ENCODE measurements at places on chromosomes 12 and 14.
A peak's percentile ranks its signal among the peaks of the same experiment; 100 is the strongest.

DNA sequence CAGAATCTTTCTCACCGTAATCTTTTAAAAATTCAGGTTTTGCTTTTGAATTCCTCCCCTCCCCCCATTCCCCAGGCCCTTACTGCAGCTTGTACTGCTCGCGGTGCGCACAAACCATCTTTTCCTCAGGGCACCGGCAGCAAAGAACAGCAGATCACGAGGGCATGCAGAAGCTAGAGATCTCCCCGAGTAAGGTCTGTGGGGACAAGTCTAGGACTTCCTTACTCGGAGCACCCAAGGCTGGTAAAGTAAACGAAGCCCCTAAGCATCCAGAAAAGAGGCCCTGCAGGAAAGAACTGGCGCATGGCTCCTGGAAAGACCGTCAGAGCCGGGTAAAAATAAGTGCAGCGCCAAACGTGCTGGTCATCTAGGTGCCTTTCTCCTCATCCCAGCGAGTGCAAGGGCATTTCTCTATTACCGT, 727 bp downstream of the LDHB start:
- peak; percentile 33 for DNase-seq

- DNase-seq: no peak
These were observed at the start of gene KRT81 for GRCh38 chr12:52291267-52291935. KRT81 (minus strand) TSS chr12:52291534; CDS start chr12:52291465, 69 bp downstream.

DNA sequence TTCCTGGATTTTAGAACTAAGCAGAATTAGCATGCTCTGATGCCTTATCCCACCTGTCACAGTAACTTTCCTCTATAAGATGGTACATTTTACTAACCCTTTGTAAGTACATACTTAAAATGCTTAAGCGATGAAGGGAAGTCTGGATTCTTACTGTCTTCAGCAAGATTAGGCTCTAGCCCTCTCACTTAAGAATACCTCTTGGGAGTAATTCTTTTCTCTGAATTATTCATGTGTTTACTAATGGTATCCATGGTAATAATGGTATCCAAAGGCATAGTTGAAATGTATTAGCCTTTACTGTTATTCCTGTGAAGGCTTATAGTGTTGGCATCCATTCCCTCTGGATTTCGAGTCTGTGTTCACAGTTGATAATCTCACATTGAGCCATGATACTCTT, 176.9 kb downstream of the MON2 start:
- no peak for DNase-seq

GRCh38 chr14:106037380-106037779, 511.0 kb downstream of the TMEM121 start:
- no peak for DNase-seq

GRCh38 chr14:80615831-80616230, 325.7 kb downstream of the CEP128 start:
- no peak for DNase-seq

- DNase-seq: peak; percentile 12
These were observed 59.6 kb downstream of the PRKCH start for GRCh38 chr14:61380984-61381383.

DNA sequence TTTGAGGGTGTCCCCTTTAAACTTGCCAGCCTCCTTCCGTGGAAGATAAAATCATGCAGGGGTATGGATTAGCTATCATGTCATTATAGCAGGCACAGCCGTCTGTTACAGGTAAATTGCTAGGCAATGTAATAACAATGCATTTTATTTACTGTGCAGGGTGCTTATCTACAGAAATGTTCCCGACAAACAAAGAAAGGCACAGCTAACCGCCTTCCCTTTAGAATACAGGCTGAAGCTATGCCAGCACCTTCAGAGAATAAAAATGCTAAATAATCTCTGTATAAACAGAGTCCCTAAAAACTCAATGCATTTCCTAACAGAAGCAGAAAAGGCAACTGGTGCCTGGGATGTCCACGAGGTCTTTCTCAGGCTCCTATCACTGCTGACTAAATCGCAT, 239.2 kb downstream of the SPTSSA start:
- DNase-seq: no peak

- no peak for DNase-seq
These were observed 41.9 kb downstream of the CYP46A1 start for GRCh38 chr14:99725774-99726537.

DNA sequence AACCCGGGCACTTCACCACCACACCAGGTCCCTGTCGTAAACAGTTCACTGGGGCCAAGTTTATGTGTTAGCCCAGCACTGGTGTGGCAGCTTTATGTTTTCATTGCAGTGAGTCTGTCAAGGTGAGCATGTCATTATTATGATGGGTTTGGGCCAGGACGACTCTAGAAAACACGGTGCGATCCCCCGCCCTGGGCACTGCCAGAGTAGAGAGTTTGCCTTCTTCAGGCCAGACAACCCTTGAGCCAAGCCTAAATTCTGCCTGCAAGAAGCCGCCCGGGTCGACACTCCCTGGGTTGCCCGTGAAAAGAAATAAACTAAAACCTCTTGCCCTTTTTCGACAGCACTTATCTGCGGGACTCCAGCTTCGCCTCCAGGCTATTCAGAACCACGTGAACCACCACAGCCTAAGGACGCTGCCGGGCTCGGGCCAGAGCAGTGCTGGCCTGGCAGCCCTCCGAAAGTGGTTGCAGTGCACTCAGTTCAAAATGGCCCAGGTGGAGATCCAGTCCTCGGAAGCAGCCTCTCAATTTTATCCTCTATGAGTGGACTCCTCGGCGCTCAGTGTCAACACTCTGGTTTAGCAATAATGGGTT, 81.8 kb downstream of the PRIMA1 start:
- no peak for DNase-seq

GRCh38 chr12:94864987-94865386, 138.5 kb downstream of the NDUFA12 start:
- DNase-seq: no peak

DNA sequence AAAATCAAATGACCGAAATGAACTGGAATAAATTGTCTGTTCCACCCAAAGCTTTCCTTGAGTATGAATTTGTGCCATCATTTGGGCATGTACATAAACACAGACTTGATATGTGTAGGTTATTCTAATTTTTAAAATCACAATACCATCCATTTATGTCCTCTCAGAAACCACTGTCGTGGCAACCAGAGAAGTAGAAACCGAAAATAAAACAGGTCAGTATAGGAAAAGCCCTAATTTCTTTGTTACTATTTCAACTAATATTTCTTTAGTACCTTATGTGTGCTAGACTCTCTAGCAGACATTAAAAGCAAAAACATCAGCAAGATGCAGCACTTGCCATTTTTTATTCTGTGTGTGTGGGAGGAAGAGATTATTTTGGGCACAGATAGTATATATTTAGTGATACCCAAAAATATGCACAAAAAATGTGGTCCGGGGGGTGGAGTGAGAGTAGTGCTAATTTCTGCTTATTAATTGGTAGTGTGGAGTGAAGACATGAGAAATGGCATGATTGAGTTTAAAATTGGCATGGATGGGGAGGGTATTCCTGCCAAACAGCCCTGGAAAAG, 130.8 kb upstream of the CNTN1 start:
- DNase-seq: no peak

DNA sequence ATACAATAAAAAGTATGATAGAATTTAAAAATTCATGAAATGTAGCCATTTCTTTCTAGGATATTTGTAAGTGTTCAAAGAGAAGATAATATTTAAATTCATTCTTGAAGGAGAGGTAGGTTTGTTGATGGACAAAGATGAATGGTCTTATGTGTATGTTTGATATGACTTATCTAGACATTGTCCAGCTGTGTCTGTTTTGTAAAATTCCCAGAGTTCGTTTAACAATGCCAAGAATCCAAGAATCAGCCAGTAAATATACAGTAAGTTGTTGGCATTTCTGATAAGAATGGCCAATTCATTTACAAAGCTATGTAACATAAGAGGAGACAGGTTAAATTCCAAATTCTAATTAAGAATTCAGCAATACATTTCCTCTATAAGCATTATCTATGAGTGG, 150.9 kb downstream of the ADAMTS20 start:
- no peak for DNase-seq

GRCh38 chr14:42047421-42048055, 440.9 kb downstream of the LRFN5 start:
- peak; percentile 0 for DNase-seq

DNA sequence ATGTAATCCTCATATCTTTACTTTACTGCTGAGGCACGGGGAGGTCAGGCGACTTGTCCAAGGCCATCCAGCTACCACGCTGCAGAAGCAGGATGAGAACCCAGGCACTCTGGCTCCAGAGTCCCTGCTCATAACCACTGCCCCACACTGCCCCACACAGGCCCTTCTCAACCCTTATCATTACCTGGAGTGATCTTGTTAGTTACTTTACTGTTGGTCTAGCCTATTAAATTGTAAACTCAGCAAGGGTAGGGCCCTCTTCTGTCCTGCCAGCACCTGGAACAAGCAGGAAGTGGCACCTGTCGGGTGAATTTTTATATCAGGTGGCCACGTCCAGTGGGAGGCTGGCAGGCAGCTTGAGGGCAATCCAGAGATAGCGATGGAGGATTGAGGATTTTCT, 12.2 kb downstream of the FAIM2 start:
- DNase-seq: no peak

GRCh38 chr12:90548595-90548994, 406.4 kb downstream of the CCER1 start:
- no peak for DNase-seq

DNA sequence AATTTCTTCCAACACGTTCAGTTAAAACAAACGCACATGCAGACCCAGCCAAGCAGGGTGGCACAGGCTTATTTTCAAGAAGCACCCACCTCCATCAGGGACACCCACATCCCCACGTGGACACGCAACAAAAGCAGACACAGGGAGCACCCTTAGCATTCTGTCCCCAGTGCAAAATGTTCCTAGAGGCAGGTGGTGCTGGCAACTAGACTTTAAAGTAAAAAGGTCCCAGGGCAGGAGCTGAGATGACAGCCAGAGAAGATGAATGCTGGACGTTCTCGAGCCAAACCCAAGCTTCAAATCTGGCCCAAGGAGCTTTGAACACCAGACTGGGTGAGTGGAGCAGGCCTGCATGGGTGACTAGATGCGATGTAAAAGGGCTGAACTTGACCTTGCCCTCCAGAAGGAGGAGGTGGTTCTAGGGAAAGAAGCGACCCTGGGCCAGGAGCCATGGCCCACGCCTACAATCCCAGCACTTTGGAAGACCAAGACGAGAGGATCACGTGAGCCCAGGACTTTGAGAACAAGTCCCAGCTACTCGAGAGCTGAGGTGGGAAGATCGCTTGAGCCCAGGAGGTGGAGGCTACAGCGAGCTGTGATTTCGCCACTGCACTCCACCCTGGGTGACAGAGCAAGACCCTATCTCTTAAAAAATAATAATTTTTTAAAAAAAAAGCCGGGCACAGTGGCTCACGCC, 47.3 kb downstream of the KDM2B start:
- DNase-seq: no peak

GRCh38 chr14:24368212-24368561, 203 bp downstream of the NFATC4 start:
- DNase-seq: no peak
